Foreskin fibroblast (primary cell): ENCODE measurements at places on chromosomes 13 and 19.
A peak's percentile ranks its signal among the peaks of the same experiment; 100 is the strongest.

- DNase-seq, result no peak
Measured at GRCh38 chr13:95226932-95227695, 74.1 kb downstream of the ABCC4 start.

DNA sequence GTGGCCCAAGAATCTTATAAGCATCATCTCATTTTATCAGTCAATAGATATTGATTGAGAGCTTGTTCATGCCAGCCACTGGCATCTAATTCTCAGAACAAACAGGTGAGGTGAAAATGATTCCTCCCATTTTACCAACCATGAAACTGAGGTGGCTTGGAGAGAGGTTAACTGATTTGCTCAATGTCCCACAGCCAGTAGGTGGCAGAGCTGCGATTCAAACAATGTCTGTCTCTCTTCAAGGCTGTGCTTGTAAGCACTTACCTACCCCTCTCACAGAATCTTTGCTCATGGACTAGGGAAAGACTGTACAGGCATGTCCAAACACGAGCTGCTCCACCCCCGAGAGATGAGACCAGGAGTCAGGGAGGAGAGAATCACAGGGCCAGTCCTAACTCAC is 21.5 kb upstream of the GSX1 start:
- DNase-seq, result peak; percentile 26

DNA sequence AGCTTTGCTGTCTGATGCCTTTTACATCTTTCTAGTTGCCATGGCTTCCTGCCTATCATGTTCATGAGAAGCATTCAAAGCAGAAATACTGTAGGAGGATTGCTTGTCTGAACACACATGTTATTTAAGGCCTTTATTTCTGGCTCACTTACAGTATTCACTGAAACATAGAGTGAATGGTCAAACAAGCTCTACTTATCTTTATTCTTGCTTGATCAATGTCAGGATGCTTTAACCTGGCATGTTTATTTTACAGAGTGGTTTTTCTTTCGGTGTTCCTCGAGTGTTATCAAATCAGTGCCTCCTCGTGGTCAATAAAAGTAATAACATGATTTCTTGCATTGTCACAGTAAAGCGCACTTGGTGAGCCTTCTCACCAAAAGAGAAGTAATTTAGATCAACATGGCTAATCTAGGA is 73.5 kb upstream of the PCDH17 start:
- no peak for DNase-seq

DNA sequence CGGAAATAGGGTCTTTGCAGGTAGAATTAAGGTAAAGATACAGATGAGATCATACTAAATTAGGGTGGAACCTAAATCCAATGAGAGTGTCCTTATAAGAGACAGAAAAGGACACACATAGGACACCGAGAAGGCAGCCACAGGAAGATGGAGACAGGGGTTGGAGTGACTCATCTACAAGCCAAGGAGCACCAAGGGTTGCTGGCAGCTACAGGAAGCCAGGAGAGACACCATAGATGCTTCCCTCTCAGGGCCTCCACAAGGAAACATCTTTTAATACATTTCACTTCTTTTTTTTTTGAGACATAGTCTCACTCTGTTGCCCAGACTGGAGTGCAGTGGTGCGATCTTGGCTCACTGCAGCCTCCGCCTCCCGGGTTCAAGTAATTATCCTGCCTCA is 10.1 kb downstream of the TMEM143 start:
- no peak for DNase-seq

GRCh38 chr13:52103386-52103785 is 25.5 kb downstream of the NEK5 start:
- DNase-seq, result no peak

DNA sequence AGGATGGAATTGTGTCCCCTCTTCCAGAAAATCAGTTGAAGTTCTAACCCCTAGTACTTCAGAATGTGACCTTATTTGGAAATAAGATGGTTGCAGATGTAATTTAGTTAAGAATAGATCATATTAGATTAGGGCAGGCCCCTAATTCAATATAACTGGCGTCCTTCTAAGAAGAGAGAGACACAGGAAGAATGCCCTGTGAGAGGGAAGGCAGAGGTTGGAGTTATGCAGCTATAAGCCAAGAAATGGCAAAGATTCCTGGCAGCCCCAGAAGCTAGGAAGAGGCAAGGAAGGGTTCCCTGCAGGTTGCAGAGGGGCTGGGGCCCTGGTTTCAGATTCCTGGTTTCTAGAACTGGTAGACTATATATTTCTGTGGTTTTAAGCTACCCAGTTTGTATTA is 30.0 kb downstream of the HS6ST3 start:
- no peak for DNase-seq

DNA sequence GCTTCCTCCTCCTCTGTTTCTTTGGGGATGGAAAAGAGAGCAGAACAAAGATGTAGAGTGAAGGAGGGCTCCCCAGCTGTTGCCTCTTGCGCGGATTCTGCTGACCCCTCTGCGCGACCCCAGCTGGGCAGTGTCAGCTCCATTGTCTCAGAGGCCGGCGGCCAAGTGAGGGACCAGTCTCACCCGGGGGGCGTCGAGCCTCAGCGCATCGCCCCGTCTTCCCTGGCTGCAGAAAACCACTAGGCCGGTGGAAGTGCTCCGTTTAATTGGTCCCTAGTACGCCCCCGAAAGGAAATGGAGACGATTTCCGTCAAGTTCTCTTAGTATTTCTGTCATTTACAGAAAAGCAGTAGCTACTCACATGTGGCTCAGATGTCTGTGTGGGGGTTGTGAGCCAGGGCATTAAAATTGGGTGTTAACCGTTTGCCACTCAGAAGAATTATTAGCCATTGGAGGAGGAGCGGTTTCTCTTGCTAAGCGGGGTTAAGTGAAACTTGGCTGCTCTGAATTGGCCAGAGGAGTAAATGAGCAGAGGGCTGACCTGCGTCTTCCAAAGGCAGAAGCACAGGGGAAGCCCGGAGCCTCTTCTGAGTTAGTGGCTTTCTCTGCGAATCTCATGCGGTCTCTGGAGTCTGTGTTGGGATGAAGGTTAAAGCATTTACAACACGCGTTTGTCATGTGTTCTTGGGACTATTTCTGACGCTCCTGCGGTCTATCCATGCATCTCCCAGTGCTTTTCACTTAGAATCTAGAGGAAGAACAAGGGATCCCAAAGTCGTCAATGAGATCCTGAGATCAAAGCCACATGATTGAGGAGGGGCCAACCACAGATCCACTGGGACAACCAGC is 132.8 kb upstream of the MYO16 start:
- DNase-seq, result no peak

DNA sequence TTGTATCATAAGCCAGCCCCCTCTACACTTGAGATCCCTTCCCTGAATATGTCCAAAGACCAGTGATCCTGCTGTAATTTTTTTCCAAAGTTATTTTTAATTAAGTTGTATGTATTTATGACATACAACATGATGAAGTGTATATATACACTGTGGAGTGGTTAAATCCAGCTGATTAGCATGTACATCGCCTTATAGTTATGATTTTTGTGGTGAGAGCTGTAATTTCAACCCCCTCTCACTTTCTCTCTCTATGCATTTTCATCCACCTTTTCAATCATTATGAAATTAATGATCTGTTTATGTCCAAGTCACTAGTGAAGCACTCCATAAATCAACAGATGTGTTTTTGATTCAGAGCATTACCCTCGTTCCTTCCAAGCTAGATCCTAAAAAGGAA is 85.3 kb downstream of the KCTD12 start:
- no peak for DNase-seq

- peak; percentile 39 for DNase-seq
Measured at GRCh38 chr13:51618626-51619025, 34.4 kb downstream of the WDFY2 start.
